Hematopoietic multipotent progenitor cell treated with erythropoietin and hydrocortisone succinate and interleukin-3 and kit ligand, for 8 days (in vitro differentiated cells): ENCODE measurements at places on chromosomes 2 and 18.

- no peak for DNase-seq
Measured at GRCh38 chr2:147025646-147026585, 818.9 kb upstream of the ACVR2A start.

DNA sequence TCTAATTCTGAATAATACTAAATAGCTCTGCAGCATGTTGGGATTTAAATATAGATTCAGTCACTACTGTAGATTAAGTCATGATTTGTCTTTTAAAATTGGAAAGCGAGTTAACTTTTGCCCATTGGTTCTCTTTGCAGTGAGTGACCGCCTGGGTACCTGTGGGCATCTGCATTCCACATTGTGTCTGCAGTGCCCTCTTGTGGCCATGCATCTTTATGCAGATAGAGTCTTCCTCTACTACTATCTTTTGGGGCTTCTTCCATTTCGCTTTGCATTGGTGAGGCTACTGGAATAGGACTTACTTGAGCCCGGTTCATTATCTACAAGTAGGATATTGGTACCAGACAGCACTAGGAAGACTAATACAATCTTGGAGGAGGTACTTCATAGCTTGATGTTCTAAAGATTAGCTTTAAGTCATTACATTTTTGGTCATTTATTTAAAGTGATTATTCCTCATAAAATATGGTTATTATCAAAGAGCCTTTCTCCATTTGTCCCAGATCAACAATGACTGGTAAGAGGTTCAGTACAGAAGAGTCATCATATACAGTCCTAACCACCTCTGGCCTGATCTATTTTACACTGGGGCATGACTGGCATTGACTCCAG, 203.0 kb downstream of the SOCS6 start:
- peak; percentile 75 for DNase-seq

GRCh38 chr18:12652861-12653401, 5.0 kb downstream of the SPIRE1 start:
- DNase-seq = peak; percentile 35

DNA sequence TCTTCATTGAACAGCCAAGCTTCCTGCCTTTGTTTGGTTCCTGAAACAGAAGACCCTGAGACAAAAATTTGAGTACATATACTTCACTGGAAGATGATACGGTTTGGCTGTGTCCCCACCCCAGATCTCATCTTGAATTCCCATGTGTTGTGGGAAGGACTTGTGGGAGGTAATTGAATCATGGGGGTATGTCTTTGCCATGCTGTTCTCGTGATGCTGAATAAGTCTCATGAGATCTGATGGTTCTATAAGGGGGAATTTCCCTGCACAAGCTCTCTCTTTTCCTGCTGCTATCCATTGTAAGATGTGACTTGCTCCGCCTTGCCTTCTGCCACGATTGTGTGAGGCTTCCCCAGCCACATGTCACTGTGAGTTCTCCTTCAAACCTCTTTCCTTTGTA, 76.5 kb downstream of the BABAM2 start:
- no peak for DNase-seq

DNA sequence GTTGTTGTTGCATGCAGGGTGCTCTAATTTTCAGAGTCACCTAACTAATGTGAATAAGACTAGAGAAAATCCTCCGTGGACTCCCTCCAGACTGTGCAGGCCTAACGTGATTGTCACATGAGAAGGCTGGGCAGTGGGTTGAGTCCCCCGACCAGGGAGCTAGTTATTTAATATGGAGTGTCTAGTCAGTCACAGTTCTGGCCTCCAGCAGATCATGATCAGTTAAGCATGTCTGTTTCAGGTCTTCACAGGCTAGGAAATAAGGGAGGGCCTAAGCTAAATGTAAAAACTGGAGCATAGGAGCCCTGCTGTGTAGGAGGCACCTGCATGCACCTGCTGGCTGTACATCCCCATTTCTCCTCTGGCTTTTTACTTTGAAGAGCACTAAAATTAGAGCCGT, 86.8 kb downstream of the PRPF40A start:
- DNase-seq = no peak

GRCh38 chr2:16281451-16282335, 341.3 kb downstream of the MYCN start:
- DNase-seq = peak; percentile 43

- no peak for DNase-seq
Measured at GRCh38 chr2:33528441-33528950, 52.0 kb downstream of the RASGRP3 start.

DNA sequence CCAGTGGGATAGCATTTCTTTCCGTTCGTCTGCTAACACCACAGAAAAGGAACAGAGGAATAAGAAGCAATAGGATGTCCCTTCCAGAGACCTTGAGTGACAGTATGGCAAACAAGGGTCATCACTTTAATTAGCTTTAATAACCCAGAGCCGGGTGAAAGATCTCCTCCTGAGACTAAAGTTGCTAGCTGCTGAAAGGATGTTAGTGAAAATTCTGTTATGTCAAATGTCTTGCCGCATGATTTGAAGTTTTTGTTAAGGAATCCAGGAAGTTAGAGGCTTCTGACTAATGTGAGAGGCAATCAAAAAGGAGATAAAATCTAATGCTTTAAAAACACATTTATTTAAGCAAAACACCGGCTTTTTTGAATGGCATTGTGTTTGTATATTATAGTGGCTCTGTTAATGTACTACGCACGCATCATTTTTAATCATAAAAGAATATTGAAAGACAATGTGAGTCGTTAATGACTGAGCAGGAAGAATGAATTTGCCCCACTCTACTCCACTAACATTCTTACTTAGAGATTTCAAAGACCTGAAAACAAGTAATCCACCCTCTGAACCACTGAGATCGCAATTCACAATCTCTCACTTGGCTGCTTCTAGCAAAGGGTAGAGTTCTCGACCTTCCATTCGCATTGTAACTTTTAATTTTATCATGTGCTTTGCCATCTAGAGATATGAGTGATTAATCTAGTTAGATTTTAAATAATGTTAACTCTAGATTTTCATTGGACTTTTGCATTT, 536.6 kb downstream of the LRRTM4 start:
- DNase-seq = no peak

DNA sequence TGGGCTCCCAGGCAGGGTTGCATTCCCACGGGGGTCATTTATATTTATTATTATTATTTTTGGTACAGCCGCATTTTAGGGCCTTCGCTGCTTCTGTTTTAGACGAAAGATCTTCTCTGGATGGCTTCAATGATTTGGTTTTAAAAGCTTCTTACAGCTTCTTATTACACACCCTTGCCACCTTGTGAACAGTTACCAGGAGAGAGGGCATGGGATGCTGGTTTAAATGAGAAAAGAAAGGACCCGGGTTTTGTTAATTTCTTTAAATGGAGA, 1.7 kb downstream of the SH3RF3 start:
- no peak for DNase-seq

DNA sequence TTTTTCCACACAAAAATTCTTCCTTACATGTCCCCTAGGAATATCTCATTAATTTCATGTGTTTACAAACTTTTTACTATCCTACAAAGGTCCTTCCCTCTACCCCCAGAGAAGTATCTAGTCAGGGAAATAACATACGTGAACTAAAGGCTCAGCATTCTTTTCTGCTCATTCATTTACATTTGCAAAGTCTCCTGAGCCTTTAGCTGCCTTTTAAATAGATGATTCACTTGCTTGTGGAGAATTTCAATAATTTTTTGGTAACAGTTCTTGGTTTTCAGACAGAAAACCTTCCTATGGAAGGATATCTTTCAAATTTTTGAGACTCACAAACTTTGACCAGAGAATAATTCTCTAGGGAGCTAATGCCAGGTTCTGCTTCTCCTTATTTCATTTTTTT, 81.5 kb upstream of the RMDN2 start:
- no peak for DNase-seq

DNA sequence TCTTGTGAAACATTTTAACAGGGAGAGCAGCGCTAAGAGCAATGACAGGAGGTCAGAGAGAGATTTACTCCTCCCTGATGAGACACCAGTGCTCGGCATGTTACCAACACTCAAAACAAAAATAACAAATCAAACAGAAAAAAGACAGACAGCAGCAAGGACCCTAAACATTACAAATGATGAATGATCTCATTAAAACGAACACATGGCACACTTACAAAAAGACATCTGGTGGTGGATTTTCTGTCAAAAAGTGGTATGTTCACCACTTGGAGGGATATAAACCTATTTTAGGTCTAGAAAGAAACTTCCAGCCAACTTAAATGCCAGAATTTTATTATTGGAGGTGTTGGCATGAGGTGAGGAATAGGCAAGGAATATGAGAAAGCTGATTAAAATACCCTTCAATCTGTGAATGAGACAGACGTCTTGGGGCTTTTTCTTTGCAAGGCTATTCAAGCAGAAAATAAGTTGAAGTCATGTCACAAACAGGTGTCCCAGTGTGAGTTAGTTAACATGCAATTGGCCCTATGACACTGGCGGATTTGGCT, 112.8 kb downstream of the PRELID3A start:
- no peak for DNase-seq

DNA sequence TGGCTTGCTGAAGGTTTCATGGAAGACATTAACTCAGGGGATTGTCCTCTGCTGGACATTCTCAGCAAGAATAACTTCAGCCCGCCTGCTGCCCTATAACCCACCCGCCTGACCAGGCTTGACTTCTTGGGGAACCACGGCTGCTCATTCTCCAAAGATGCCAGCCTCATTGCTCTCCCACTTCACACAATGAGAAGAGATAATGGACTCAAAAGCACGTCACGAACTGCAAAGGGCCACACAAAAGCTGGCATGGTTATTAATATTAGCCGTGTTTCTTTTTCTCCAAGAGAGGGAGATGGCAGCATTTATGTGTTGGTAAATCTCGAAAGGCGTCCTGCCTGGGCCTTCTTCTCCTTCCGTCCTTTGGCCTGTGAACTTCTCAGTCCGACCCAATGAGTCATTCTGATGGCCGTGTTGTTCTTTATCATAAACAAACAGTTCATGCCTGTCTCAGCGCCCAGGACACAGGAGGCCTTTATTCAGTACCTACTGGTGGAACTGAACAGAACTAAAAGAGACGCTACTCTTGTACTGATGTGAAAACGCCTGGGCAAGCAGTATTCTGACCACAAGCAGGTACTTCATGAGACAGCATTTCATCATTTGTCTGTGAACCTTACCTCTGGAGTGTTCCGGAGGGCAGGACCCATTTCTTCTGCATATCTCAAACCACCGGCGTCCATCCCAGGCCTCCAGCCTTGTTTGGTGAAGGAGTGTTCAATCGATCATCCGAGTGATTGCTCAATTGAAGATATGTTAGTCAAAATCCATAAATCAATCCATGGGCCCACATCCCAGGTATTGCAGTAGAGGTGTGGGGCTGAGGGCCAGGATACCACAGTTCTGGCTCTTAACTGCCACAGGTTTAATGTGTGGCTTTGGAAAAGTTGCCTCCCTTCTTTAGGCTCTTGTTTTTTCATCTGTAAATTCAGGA, 25.1 kb upstream of the KLHL29 start:
- no peak for DNase-seq

DNA sequence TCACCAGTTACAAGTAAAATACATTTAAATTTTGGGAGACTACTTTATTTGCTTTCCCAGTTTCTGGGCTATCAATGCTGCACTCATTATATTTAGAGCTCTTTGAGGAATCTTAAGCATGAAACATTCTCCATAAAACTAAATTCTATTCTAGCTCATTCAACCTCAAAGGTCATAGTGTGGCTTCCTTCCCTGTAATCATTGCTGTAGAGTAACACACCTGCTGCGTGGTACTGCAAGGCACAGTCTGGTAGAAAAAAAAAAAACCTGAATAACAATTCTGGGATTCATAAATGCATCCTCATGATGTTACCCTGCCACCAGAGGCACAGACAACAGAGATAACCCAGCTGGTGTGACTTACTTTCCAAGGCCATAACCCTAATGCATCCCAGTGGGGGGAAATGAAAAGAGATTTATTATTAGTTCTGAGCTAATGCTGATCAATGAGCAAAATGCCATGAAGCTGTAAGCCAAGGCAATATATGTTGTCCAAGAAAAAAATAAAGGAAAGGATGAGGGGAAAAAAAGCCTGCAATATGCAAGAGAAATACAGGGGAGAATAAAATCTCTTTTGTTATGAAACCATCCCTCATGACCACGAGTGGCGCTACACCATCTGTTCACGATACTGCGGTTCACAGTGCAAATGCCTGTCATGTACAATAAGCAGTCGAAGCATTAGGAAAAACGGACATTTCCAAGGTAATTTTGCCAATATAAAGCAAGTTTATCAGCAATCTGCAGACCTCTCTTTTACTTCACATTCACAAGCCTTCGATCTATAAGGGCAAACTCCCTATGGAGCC, 1481.6 kb upstream of the PIK3C3 start:
- no peak for DNase-seq

- DNase-seq = no peak
Measured at GRCh38 chr2:67455219-67456142, 58.3 kb downstream of the ETAA1 start.
